ENCODE measurements at places on chromosomes 1 and 21.

DNA sequence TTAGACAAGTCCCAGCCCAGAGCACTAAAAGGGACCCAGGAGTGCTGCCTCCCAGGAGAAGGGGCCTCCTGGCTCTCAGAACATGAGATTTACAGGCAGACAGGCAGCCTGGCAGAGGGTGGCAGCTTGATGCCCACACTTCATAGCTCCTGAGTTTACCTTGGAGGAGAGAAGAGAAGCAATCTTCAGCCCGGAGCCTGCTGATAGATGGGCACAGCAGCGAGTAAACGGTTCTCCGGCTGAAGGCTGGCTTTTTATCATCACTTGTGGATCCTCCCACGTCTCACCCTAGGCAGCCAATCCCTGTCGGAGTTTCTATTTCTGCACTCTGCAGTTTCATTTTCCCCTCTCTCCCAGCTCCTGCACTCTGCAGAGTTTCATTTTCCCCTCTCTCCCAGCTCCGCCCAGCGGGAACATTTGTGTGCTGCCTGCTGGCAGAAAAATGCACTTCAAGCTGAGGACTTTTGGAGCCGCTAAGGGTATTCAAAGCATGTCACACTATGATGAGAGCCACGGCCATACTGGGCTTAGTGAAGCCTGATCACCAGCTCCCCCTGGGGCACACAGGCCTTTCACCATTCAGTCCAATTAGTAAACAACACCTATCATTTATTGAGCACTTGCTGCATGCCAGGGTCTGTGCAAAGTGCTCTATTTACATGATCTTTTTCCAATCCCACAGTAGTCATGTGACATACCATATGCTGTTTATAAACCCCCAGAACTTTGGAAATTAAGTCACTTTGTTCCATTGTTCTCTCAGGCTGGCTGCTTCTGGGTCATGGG is at the start of gene IFI6:
Gene IFI6 (minus strand): TSS at position 229 of the 786 bp plus-strand sequence. CDS start 2,878 bp downstream, outside the sequence.
- no peak for DNase-seq

DNA sequence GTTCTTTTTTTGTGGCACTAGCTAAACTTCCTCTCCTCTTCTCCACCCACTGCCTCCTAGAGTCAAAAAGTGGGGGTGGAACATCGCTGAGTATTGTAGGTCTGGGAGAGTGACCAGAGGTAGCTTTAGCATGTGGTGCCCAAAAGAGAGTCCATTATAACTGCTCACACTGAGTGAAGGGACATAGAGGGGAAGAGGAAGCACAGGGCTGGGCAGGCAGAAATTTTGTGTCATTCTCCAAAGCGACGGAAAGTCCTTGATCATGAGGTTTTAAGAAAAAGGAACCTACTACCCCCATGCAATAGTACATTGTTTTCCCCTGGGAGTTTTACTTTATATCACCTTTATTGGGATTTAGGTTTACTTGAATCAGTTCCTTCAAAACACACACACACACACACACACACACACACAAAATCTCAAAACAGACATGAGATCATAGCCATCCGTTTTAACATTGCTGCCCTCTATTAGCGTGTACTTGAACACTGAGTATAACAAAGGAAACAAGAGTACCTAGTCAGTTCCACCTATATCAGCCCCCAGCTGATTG is 4.1 kb downstream of the CD84 start:
- no peak for DNase-seq

GRCh38 chr1:181452746-181453145 is 30.6 kb upstream of the CACNA1E start:
- no peak for DNase-seq

DNA sequence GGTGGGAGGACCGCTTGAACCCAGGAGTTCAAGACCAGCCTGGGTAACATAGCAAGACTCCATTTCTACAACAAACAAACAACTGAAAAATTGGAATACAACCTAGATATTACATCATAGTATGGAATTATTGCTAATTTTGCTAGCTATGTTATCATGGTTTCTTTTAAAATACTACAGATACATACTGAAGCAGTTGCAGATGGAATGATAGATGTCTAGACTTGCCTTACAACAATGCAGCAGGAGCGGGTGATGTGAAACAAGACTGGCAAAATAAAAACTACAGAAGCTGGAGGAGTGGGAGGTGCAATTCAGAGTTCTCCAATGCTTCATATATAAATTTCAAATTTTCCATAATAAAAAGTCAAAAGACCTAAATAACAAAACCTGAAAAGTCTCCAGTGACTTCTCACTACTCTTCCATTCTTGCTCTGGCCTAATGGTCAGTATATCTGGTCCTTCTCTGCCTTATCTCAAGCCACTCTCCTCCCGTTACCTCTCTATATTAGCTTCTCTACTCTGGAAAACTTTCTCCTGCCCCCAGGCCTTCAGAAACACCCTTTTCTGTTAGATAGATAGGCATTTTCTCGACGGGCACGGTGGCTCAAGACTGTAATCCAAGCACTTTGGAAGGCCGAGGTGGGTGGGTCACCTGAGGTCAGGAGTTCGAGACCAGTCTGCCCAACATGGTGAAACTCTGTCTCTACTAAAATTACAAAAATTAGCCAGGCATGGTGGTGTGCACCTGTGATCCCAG is 28.5 kb upstream of the TMEM200B start:
- DNase-seq: no peak

DNA sequence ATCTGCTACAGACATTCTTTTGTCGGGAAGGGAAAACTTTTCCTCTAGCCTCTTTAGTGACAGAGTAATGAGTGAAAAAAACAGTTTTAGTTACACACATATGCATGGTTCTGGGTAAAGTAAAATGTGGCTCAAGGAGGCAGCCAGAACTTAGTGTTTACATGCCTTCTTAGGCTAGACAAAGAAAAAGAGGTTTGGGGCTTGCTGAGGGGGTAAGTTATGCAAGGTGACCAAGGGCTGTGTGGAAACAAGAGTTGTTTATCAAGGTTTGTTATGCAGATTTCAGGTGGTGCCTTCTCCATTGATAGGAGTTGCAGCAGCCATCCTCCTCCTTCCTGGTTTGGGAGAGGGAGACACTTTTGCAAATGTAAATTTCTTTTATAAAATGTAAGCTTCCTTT is 66.5 kb upstream of the RAB3GAP2 start:
- DNase-seq: no peak

DNA sequence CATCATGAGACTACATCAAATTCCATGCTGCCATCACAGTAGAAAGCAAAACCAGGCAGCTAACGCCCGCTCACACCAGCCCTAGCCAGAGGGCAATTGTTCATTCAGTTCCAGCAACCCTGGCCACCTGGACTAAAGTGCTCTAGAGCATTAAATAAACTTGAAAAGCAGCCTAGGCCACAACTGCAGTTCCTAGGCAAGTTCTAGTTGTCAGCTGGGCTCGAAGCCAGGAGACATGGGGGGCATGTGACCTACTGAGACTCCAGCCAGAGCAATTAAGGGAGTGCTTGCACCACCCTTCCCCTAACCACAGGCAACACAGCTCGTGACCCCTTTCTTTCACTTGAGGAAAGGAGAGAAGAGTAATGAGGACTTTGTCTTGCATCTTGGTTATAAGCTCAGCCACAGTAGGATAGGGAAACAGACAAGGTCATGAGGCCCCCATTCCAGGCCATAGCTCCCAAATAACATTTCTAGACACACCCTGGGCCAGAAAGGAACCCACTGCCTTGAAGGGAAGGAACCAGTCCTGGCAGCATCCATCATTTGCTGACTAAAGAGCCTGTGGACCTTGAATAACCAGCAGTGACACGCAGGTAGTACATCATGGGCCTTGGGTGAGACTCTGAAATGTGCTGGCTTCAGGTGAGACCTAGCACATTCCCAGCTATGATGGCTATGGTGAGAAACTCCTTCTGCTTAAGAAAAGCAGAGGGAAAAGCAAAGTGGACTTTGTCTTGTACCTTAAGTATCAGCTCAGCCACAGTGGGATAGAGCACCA is 77.0 kb downstream of the ZZZ3 start:
- DNase-seq: no peak

DNA sequence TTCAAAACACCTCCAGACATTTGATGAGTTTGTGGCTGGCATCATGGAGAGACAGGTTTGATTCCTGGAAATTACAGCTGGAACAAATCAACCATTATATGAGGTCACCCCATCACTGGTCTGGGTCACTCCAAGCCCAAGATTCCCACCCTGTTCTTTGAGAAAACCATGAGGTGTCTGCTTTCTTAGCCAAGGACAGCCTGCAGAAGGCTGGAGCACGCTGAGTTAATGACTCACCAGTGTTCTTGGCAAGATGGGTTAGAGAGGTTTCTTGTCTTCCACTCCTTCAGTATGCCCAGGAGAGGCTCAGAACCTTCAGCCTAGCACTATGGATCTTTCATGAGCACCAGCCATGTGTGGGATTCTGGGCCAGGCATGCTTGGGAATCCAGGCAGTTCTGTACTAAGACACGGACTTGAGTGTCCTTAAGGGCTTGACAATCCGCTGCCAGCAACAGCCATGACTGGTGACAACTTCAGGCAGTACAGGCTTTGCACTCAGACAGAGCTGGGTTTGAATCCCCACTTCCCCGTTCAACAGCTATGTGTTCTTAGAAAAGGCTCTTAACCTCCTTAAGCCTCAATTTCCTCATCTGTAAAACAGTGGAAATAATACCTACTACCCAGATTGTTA is 43.9 kb downstream of the GRHL3 start:
- no peak for DNase-seq

- DNase-seq: no peak
These were observed 60.1 kb downstream of the ADARB1 start for GRCh38 chr21:45134279-45135076.

GRCh38 chr1:27412502-27412901 is 20.1 kb downstream of the GPR3 start:
- no peak for DNase-seq

GRCh38 chr1:153404768-153405167 is 11.6 kb upstream of the S100A7A start:
- DNase-seq: no peak

- no peak for DNase-seq
These were observed 16.6 kb downstream of the NUDC start for GRCh38 chr1:26938004-26938658.

GRCh38 chr1:42784946-42785693 is at the start of gene TMEM269:
TSS of gene TMEM269 (plus strand) at chr1:42784991. CDS start at chr1:42789894, 4,903 bp downstream.
- no peak for DNase-seq

GRCh38 chr1:110259770-110260169 is 49.7 kb downstream of the KCNC4 start:
- DNase-seq: no peak

- no peak for DNase-seq
These were observed 21.1 kb downstream of the FMO5 start for GRCh38 chr1:147204080-147204479.

DNA sequence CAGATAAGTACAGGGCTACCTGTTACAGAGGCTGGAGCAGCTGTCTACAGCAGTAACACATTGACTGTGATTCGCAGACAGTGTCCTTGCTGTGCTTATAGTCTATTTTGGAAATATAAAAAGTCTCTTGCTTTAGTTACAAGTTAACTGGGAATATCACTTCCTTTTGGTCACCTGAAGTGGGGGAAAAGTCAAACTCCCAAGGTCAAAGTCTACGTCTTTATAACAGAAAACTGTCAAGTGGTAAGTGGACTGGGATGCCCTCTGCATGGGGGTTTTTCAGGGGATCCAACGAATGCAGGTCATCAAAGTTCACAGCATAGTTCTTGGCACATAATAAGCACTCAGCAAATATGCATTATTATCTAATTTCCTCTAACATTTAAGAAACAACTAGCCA is 55.4 kb downstream of the FAM78B start:
- no peak for DNase-seq

- DNase-seq: no peak
These were observed 70.2 kb downstream of the CCDC30 start for GRCh38 chr1:42533101-42533863.

DNA sequence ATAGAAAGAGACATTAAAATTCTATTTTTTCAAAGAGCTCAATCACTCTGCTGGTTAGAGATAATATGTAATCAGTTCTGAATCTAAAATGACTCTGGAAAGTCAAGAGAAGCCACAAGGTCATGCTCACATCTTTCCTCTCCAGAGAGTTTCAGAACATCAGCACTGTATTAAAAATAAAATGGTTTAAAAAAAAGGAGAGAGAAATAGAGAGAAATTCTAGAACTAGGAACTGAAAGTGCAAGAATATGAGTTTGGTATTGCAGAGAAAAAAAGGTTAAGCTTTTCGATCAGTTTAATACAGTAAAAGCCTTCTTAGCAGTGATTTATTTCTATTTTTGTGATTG is 44.0 kb upstream of the DIPK1A start:
- no peak for DNase-seq

DNA sequence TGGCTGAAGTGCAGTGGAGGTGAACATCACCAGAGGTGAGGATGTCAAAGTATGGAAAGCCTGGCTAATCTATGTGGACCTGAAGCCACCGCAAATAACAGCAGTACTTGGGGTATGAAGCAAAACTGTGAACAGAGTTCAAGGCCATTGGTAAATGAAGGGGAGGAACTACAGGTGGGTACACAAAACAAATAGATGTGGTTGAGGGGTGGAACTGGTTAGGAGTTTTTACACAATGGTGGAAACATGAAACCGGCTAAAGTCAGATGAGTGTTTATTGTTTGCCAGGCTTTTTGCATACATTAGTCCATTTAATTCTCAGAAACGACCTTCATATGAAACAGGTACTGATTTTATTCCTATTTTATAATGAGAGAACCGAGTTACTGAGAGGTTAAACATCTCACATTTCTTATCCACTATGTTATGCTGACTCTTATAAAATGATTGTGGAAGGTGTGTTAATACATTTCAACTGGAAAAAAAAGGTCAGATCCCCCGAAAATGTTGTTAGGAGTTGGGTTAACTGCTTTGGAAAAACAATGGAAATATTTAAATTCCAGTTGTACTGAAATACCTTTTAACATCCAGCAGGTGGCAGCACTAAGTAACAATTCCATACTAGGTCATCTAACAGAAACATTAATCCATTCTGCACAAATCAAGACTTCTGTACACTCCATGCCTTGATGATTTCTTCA is 44.3 kb upstream of the GTF2B start:
- no peak for DNase-seq

DNA sequence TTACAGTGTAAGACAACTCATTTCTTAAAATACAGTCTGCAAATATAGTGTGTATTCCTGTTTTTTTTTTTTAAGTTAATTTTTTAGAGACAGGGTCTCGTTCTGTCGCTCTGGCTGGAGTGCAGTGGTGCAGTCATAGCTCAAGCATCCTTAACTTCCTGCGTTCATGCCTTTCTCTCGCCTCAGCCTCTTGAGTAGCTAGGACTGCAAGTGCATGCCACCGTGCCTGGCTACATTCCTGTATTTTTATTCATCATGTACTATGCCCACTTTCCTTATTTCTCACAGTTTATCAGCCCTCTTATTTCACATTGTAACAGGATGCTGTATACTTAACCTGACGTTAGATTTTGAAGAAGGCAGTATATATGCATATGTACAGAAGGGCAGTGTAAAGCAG is 26.7 kb downstream of the MIER1 start:
- no peak for DNase-seq

DNA sequence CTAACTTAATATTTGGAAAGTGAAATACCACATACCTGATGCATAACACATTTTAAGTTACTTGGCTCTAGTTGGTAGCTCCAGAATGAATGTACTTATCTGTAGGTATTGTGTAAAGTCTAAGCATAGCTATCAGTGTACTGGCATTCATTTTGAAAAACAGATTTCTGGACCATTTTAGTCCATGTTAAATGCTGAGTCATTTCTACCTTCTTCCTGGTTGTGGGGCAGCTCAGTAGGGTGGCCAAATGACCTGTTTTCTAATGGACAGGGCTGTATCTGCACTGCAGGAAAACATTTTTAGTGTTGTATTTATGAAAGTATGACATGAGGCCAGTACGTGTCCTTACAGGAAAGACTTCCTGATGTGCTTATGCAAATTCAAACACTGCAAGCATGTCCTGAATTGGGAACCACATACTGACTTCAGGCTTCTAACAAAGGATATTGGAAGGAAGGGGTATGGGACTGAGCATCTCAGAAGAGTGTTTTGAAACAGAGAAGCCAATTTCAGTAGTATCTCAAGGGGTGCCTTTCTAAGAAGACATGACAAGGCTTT is 300.3 kb upstream of the B3GALT2 start:
- no peak for DNase-seq

Data from esophagus squamous epithelium (tissue), 5 donors.